ENCODE measurements at places on chromosomes 7 and 10. TPM values are rescaled to one million over a fixed set of nuclear protein-coding genes. Genes with fewer than 3 reads are reported as not detected.

- no peak for DNase-seq
- H3K36me3 ChIP-seq, result no peaks in the 10 kb centered on the region
- H3K4me1 ChIP-seq, result no peaks in the 10 kb centered on the region
- no peak overlapping the region for H3K27ac ChIP-seq
- H3K27me3 ChIP-seq, result no peaks in the 10 kb centered on the region
Measured at GRCh38 chr7:139441961-139442360, 41.5 kb downstream of the KLRG2 start.

Gene PDK4
- total RNA-seq, result not detected

Gene HMX3
- total RNA-seq, result 0.69 TPM

- no peaks in the 10 kb centered on the region for H3K4me1 ChIP-seq
- peak; percentile 81 for DNase-seq
- H3K36me3 ChIP-seq, result no peaks in the 10 kb centered on the region
- H3K27ac ChIP-seq, result no peak overlapping the region
- H3K4me3 ChIP-seq, result no peak overlapping the region
Measured at GRCh38 chr7:97835296-97836138, 36.7 kb downstream of the ASNS start.

- no peaks in the 10 kb centered on the region for H3K36me3 ChIP-seq
- no peak for DNase-seq
- peaks cover 16% of the 10 kb centered on the region for H3K4me1 ChIP-seq
- no peak overlapping the region for H3K4me3 ChIP-seq
- H3K27ac ChIP-seq, result no peak overlapping the region
Measured at GRCh38 chr10:119374236-119374635, 166.9 kb downstream of the GRK5 start.

- peak overlapping the region; percentile 80 for H3K27ac ChIP-seq
- peaks cover 27% of the 10 kb centered on the region for H3K36me3 ChIP-seq
- H3K4me1 ChIP-seq, result peaks cover 36% of the 10 kb centered on the region
Measured at GRCh38 chr10:103451091-103451813, 918 bp downstream of the CALHM2 start.

Gene LHFPL3
- not detected for total RNA-seq

Gene SPDYE2
- not detected for total RNA-seq

- H3K4me3 ChIP-seq, result no peak overlapping the region
- no peaks in the 10 kb centered on the region for H3K4me1 ChIP-seq
- no peak overlapping the region for H3K27ac ChIP-seq
Measured at GRCh38 chr7:112665709-112666108, 124.5 kb downstream of the TMEM168 start.

DNA sequence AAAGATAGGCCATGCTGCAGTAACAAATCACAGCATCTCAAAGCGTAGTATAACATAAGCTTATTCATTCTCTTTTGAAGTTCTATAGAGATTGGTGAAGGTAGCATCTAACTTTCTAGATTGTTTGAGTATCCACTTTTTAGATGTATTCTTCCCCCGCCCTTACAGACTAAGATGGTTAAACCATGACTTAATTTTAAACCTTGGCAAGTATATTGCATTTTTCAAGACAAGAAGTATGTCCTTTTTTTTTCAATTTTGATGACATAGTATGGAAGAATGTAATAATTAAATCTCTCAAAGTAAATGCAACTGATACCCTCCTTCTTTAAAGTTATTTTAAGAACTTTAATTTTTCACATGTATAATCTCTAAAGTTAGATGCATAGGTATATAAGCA lies 190.0 kb downstream of the KCND2 start:
- H3K4me3 ChIP-seq, result no peak overlapping the region
- no peaks in the 10 kb centered on the region for H3K4me1 ChIP-seq

DNA sequence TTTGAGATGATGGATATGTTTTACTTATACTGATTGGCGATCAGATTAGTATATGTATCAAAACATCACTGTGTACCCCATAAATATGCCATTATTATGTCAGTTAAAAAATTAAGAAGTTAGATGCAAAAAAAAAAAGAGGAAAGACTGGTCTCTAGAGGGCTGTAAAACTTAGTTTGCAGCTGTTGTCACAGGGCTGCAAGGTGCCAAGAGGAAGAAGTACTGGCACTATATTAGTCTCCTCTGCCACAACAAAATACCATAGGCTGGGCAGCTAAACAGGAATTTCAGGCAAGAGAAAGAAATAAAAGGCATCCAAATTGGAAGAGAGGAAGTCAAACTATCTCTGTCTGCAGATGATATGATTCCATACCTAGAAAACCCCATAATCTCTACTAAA lies 177.8 kb upstream of the PLPP4 start:
- peaks cover 9% of the 10 kb centered on the region for H3K27me3 ChIP-seq
- H3K36me3 ChIP-seq, result no peaks in the 10 kb centered on the region
- H3K4me1 ChIP-seq, result no peaks in the 10 kb centered on the region

Gene PTCD1
- total RNA-seq, result 8.2 TPM

DNA sequence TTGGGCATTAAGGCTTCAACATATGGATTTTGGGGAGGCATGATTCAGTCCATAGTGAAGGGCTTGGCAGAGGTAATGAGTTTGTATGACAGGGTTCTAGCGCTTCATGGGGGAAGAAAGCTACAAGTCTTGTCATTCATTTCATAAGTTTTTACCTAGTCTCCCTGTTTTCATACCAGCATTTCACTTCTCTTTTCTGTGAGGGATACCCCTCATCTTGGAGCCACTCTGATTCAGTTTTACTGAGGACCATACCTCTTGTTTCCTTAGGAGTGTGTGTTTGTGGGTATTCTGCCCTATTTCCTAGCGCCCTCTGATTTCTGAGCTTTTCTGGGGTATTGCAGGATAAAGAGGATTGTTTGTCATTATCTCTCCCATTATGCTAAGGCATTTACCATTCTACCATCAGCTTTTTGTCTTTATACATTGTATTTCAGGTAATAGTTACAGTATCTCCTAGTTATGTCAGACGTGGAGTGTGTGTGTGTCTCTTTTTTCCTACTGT lies 6.8 kb downstream of the RSBN1L start:
- no peak overlapping the region for H3K27ac ChIP-seq
- peaks cover 27% of the 10 kb centered on the region for H3K36me3 ChIP-seq
- DNase-seq, result no peak
- no peaks in the 10 kb centered on the region for H3K27me3 ChIP-seq

GRCh38 chr7:49522111-49522510 lies 251.3 kb upstream of the VWC2 start:
- H3K27ac ChIP-seq, result no peak overlapping the region
- no peaks in the 10 kb centered on the region for H3K4me1 ChIP-seq
- H3K27me3 ChIP-seq, result no peaks in the 10 kb centered on the region
- H3K36me3 ChIP-seq, result no peaks in the 10 kb centered on the region
- no peak for DNase-seq

DNA sequence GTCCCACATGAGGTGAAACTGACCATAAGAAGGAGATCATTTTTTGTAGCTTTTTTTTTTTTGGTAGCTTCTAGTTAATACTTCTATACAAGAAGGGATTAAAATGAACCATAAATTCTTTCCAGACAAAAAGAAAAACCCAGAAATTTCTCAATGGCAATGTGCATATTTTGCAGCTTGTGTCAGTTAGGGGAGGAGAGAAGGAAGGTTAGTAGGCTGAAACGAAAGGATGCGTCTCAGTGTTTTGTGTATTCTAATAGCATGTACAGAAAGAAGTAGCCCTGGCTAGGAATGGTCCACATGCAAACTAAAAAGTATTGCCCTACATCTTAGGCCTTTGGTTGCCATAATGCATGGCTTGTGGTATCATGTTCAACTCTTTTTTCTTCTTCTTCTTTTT lies 90.6 kb downstream of the CACNB2 start:
- H3K27me3 ChIP-seq, result peaks cover 5% of the 10 kb centered on the region
- DNase-seq, result no peak
- H3K36me3 ChIP-seq, result no peaks in the 10 kb centered on the region
- no peaks in the 10 kb centered on the region for H3K4me1 ChIP-seq

- H3K4me1 ChIP-seq, result no peaks in the 10 kb centered on the region
- H3K27me3 ChIP-seq, result peaks cover 12% of the 10 kb centered on the region
- H3K27ac ChIP-seq, result no peak overlapping the region
- no peak overlapping the region for H3K4me3 ChIP-seq
- no peaks in the 10 kb centered on the region for H3K36me3 ChIP-seq
Measured at GRCh38 chr10:91616137-91616536, 16.7 kb downstream of the PPP1R3C start.

Gene HOXA6
- not detected for total RNA-seq

GRCh38 chr10:58842860-58843376 lies 330.2 kb downstream of the BICC1 start:
- no peak overlapping the region for H3K27ac ChIP-seq
- H3K27me3 ChIP-seq, result peaks cover 3% of the 10 kb centered on the region
- H3K4me1 ChIP-seq, result no peaks in the 10 kb centered on the region
- H3K36me3 ChIP-seq, result no peaks in the 10 kb centered on the region
- no peak for DNase-seq

Gene SRRM3
- total RNA-seq, result not detected

Gene GPR26
- not detected for total RNA-seq

Gene NKX2-3
- not detected for total RNA-seq

GRCh38 chr7:116547347-116547746 lies 22.5 kb downstream of the CAV1 start:
- no peak overlapping the region for H3K4me3 ChIP-seq
- H3K27me3 ChIP-seq, result peaks cover 6% of the 10 kb centered on the region
- H3K4me1 ChIP-seq, result peaks cover 3% of the 10 kb centered on the region
- no peak overlapping the region for H3K27ac ChIP-seq
- H3K36me3 ChIP-seq, result no peaks in the 10 kb centered on the region

Gene HK1
- total RNA-seq, result 314 TPM

GRCh38 chr7:23696916-23697441 lies 13.0 kb upstream of the STK31 start:
- no peaks in the 10 kb centered on the region for H3K4me1 ChIP-seq
- no peaks in the 10 kb centered on the region for H3K27me3 ChIP-seq
- H3K27ac ChIP-seq, result no peak overlapping the region
- H3K4me3 ChIP-seq, result no peak overlapping the region
- peaks cover 15% of the 10 kb centered on the region for H3K36me3 ChIP-seq

DNA sequence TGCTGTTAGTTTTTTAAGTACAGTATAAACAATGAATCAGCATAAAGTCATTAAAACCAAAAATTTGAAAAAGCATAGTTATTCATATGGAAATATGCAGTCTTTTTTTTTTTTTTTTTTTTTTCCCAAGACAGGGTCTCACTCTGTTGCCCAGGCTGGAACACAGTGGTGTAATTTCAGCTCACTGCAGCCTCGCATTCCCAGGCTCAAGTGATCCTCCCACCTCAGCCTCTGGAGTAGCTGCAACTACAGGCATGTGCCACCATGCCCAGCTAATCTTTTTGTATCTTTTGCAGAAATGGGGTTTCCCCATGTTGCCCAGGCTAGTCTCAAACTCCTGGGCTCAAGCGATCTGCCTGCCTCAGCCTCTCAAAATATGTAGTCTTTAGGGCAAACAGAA lies 182.0 kb downstream of the SEMA3E start:
- no peaks in the 10 kb centered on the region for H3K36me3 ChIP-seq
- no peaks in the 10 kb centered on the region for H3K4me1 ChIP-seq
- H3K4me3 ChIP-seq, result no peak overlapping the region
- H3K27ac ChIP-seq, result no peak overlapping the region

DNA sequence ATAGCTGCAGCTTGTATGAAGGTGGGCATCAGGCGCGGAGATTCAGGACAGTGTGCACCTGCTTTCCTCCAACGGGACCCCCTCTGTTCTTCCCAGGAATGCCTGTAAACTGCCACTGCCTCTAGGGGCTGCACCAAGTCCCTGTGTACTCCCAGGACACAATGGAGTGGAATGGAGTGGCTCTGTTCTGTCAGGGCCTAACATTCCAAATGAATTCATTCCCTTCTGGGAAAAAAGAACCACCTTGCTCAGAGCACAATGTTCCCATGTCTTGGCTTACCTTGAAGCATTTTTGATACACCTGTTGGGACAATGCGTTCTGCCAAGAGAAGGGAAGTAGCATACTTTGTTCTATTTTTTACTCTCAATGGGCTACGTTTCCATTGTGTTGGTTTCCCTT lies 339.4 kb downstream of the FRMD4A start:
- DNase-seq, result no peak
- H3K4me3 ChIP-seq, result no peak overlapping the region
- H3K27ac ChIP-seq, result no peak overlapping the region
- no peaks in the 10 kb centered on the region for H3K27me3 ChIP-seq
- H3K4me1 ChIP-seq, result peaks cover 15% of the 10 kb centered on the region

DNA sequence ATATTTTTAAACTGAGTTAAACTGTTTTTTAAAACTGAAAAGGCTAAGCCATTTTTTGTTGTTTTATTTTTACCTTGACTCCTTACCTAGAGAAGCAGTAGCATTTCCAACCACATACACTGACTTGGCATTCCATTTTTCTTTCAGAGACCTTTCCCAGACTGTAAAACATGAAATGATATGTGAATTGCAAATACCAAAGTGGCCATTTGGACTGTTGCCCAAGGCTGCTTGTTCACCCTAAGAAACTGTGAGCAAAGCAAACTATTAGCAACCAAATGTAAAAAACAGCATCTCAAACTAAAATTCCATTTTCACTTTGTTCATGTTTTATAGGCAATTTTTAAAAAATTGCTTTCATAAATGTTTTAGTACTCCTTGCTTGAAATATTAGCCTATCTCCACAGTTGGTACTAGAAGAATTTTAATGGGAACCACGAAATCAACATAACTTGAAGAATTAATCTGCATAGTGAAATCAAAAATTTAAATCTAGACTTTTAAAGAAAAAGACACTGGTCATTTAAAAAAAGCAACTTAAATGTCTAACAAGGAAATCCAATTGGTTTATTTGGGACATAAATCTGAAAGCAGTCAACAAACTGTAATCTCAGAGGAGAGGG lies 10.8 kb downstream of the UROS start:
- no peak for DNase-seq
- no peaks in the 10 kb centered on the region for H3K27me3 ChIP-seq
- H3K27ac ChIP-seq, result no peak overlapping the region

DNA sequence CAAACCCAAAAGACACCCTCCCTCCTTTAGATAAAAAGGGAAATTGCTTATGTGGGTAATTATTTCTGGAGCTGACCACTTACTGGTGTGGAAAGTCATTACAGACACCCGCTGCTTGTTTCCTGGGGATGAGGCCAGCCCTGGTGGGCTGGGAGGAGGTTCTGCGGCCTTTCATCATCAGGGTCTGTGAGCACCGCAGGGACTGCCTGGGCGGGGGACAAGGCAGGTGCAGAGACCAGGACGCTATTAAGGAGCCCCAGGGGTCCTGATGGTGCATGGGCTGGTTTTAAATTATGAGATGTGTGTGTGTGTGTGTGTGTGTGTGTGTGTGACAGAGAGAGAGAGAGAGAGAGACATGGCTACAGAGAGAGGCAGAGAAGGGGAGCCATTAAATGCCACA lies 171.2 kb downstream of the DNAJB6 start:
- H3K27me3 ChIP-seq, result peaks cover 8% of the 10 kb centered on the region
- no peaks in the 10 kb centered on the region for H3K36me3 ChIP-seq
- no peak overlapping the region for H3K4me3 ChIP-seq
- peaks cover 9% of the 10 kb centered on the region for H3K4me1 ChIP-seq
- no peak for DNase-seq
- H3K27ac ChIP-seq, result no peak overlapping the region

Gene PARG
- total RNA-seq, result 26.7 TPM

Gene VWA2
- total RNA-seq, result not detected

Data from activated CD8-positive, alpha-beta T cell treated with anti-CD3 and anti-CD28 coated beads for 36 hours (primary cell).